ENCODE measurements at places on chromosomes 7 and 10.

DNA sequence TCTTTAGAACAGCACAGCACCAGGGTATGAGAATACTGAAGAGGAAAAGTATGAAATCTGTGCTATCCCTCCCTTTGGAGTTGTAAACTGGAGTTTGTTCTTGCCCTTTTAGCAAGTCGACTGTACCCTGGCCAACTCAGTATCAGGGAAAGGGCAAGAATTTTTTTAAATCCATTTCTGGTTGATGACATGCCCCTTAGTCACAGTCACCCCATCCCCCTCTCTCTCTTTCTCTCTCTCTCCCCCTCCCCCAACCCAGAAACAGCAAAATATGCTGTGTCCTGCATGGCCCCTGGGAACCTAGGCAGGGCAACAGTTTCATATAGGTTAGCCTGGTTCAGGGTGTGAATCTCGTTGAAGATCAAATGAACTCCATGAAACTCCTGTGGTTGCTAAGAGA, 177.7 kb upstream of the ADO start:
- peak; percentile 25 for DNase-seq

- peak; percentile 79 for DNase-seq
These were observed 19.4 kb downstream of the KCNK18 start for GRCh38 chr10:117216611-117217195.

GRCh38 chr7:40757109-40757508, 622.3 kb downstream of the SUGCT start:
- no peak for DNase-seq

DNA sequence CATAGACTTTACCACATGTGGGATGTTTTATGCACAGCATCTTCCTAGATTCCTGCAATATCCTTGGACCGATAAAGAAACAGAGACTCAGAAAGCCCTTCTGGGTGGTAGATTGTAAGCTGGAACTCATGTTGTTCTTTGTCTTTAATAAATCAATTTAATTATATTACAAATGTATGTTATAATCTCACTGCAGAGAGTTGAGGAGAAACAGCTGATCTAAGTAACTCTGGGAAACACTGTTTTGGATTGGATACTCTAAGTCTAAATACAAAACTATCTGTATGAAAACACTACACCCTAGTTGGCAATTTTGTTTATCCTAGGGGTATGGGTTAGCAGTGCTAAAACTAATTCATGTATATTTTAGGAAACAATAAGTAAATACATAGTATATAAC, 1015.2 kb downstream of the XPNPEP1 start:
- DNase-seq, result no peak

- no peak for DNase-seq
These were observed 27.0 kb upstream of the FZD8 start for GRCh38 chr10:35668865-35669650.
